NCI-H524 treated with DMSO at 0.1 percent for 48 hours (cell line): ENCODE measurements at places on chromosomes 6 and 20.

GRCh38 chr6:8005136-8005535 lies 59.1 kb downstream of the BLOC1S5 start:
- no peak for DNase-seq

DNA sequence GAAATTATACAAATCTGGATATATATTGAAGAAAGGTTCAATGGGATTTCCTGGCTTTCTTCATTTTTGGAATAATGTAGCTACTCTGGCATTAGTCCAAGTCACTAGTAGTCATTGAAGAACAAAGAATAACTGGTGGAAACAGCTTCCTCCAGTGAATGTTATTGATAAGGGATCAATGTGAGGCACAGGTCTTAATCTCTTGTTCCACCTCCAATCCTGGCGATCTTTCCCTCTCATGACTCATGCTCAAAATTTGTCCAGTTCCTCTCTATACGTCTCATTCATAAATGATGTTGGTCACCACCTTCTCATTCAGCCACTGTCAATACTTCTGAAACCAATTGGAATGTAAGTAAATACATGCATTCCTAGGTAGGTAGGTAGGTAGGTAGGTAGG lies 185.0 kb upstream of the BMP2 start:
- DNase-seq = no peak

- DNase-seq = no peak
Measured at GRCh38 chr6:122859676-122860075, 70.6 kb downstream of the SMPDL3A start.

- DNase-seq = no peak
Measured at GRCh38 chr20:41475503-41475902, 108.9 kb upstream of the EMILIN3 start.

DNA sequence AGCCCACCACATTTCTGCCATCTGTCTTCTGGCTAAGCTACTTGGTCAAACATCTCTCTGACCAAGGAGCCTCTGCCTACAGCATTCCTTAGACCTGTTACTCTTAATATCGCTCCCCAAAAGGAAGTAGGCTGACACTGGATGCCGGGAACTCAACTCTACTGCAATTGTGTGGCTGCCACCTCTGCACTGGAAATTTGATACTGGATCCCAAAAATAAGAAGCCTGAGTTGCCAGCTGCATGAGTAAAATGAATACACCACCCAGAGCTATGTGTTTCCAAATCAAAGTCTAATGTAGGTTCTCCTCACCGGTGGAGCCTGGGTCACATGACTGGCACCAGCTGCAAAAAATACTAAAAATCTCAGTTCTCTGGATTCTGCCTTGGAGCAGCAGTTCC lies 36.9 kb downstream of the UNC5CL start:
- no peak for DNase-seq

DNA sequence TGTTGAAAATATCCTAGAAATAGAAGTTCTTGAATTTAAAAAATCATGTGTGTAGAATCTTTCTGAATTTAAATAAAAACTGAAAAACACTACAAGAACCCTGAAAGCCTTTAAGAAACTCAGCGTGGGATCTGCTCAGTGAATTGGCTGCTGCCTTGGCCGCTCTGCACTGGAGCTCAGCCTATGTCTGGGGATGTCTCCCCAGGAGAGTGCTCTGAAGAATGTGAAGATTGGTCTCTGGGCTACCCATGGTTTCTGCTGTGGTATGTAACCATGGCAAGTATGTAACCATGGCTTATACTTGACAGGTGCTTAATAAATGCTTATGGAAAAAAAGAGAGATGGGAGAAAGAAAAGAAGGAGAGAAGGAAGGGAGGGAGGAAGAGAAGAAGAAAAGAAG lies 3.1 kb upstream of the RRAGD start:
- no peak for DNase-seq

DNA sequence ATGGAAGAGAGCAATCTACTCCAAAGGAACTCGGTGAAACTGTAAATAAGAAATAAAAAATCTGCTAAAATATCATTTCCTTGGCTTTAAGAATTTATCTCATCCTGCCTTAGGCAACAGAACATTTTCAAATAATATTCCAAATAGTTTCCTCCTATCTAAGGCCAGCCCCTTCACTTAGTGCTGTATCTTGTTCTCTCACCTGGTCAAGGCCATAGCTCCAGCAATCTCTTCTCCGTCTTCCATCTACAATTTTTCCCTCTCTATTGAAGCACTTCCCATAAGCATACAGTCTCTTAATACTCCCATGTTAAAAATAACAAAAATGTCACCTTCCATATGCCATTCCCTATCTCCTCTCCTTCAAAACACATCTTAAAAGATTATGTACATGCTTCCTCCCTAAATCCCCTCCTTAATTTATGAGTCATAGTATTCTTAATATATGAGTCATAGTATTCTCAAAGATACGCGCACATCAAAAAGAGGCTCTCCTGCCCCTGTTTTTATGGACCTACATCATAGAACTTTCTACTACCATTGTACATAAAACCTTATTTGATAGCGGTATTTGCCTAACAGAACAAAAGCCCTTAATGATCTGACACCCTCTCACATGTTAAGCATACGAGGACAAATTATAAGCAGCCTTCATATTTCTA lies 146.9 kb downstream of the PDE10A start:
- no peak for DNase-seq

DNA sequence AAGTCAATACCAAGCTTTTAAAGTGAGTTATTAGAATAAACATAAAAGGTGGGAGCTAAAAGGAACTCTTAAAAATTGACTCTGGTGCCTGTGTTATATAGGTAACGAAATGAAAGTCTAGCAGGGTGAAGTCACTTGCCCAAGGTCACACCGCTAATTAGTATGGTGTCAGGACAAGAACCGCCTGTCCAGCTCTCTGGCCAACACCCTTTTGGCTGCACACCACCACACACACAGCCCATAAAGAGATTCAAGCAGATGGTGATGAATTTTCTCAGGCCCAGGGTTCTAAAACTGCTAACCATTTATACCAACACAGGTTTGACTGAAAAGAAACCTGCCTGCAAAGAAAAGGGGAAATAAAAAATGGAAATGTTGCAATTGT lies 20.2 kb downstream of the GFOD1 start:
- DNase-seq = no peak

DNA sequence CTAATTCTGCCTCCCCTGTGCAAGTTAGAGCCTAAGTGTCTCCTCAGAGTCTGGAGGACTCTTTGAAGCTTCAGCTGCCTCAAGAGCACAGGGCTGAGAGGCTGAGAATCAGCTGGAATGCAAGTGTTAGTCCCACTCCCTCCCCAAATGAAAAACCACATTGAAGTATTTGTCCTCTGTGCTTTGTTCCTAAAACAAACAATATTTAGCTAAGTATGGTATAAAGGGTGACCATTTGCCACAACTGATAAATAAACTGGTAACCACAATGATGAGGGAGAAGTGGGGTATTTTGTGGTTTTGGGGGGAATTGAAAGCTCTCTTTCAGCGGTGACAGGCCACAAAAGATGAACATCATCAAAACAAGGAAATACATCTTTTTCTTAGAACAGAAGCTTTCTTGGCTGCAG lies 91.7 kb upstream of the HDDC2 start:
- DNase-seq = no peak

GRCh38 chr6:145904868-145905267 lies 59.3 kb downstream of the SHPRH start:
- DNase-seq = no peak

GRCh38 chr20:5714261-5715041 lies 35.8 kb upstream of the SHLD1 start:
- no peak for DNase-seq

DNA sequence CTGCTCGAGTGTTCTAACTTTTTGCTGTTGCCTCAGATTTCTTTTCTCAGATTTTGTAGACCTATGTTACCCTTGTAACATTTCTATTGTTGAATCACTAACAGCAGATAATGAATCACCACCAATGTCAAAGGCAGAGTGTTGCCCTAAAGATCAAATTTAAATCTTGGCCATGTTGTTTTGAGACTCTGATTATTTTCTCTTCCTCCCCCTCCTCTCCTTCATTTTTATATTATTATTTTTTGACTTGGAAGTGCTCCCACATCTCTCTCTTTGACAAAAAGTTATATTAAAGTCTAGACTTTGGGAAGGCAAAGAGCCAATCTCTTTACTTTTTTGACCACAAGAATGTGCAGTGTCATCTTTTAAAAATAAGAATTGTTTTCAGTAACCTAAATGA lies 422.7 kb downstream of the NKAIN2 start:
- DNase-seq = no peak
